ENCODE measurements at places on chromosomes 13 and 19. TPM values are rescaled to one million over a fixed set of nuclear protein-coding genes. Genes with fewer than 3 reads are reported as not detected.

Gene DLL3
- total RNA-seq: 12.6 TPM

Gene NALCN
- total RNA-seq: 1.4 TPM

Gene TJP3
- total RNA-seq: 1.4 TPM

Gene ACER1
- total RNA-seq: not detected

DNA sequence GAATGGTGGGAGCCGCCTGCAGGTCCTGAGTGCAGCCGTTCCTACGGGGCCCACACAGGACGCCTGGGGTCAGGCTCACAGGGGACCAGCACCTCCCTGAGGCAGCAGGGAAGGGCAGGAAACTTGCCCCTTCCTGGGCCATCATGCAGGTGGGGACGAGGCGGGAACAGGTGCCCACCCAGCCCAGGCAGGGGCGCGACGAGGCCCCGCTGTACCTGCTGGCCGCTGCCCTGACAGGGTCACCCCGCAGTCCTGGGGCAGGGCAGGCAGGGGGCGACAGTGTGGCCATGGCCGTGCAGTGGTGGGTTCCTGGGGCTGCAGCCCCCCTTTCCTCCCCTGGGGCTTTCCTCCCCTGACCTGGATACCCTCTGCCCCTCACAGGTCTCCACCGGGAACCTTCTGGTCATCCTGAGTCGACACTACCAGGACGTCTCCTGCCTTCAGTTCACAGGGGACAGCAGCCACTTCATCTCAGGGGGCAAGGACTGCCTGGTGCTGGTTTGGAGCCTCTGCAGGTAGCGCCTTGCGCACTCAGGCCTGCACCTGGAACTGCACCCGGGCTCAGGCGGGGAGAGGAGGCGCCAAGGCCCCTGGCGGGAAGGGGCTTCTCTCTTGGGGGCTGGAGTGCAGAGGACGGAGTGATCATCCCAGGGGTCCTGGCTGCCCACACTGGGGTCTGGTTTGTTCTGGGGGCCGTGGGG, 5.4 kb downstream of the WDR18 start:
- ATAC-seq: no peak

GRCh38 chr19:45354241-45354842, 13.8 kb downstream of the KLC3 start:
- no peak for ATAC-seq

DNA sequence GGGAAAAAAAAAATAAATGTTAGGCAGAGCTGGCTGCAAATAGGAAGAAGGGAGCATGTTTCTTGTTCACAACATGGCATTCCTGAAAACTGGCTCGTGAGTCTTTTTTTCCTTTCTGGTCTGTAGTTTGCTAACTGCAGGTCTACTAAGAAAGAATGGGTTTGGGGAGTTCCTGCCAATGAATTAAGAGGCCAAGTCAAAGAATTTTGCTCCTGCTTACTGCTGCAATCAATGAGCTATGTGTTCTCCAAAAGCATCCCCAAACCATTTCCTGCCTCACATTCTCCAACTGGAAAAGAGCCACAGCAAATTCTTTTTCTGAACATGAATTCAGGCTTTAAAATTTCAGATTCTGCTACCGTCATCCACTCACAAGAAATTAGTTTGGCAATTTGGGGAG, 88.6 kb downstream of the DCT start:
- ATAC-seq: no peak

DNA sequence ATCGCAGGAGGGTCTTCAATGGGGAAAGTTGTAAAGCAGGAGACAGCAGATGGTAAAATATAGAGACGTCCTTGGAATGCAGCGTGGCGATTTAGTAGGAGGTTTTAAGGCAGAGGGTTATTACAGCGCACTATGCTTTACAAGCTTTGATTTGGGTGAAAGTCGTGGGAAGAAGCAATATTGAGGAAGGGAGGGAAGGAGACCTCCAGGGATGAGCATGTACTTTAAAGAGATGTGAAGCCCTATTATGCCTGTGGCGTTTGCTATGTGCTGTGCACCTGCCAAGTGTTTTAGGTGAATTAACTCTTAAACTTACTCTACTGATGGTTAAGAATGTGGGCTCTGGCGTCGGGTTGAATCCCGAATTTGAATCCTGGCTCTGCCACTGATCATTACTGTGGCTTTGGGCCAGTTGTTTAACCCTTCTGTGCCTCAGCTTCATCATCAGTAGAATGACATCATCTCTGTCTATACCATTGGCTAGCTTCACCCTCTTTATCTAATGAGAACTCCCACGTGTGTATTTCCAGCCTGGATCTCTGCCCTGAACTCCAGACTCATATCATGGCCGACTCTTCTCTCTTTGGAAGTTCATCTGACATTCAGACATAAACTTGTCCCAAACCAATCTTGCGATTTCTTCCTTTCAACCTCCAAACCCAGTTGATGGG, 583 bp downstream of the CCDC61 start:
- no peak for ATAC-seq

GRCh38 chr19:46133101-46133627, 8.7 kb upstream of the IGFL3 start:
- ATAC-seq: peak; percentile 89

- peak; percentile 0 for ATAC-seq
Measured at GRCh38 chr19:1251330-1252220, 3.2 kb downstream of the MIDN start.

- ATAC-seq: no peak
Measured at GRCh38 chr13:110628952-110629701, 13.8 kb downstream of the NAXD start.

Measured in motor neuron (in vitro differentiated cells).